Endothelial cell of umbilical vein (primary cell): ENCODE measurements at places on chromosomes 5 and 9.
A peak's percentile ranks its signal among the peaks of the same experiment; 100 is the strongest.

GRCh38 chr9:10875752-10876151 lies 262.9 kb upstream of the PTPRD start:
- peak; percentile 84 for DNase-seq

GRCh38 chr5:174283211-174284005 lies 237.9 kb downstream of the NSG2 start:
- DNase-seq = no peak

DNA sequence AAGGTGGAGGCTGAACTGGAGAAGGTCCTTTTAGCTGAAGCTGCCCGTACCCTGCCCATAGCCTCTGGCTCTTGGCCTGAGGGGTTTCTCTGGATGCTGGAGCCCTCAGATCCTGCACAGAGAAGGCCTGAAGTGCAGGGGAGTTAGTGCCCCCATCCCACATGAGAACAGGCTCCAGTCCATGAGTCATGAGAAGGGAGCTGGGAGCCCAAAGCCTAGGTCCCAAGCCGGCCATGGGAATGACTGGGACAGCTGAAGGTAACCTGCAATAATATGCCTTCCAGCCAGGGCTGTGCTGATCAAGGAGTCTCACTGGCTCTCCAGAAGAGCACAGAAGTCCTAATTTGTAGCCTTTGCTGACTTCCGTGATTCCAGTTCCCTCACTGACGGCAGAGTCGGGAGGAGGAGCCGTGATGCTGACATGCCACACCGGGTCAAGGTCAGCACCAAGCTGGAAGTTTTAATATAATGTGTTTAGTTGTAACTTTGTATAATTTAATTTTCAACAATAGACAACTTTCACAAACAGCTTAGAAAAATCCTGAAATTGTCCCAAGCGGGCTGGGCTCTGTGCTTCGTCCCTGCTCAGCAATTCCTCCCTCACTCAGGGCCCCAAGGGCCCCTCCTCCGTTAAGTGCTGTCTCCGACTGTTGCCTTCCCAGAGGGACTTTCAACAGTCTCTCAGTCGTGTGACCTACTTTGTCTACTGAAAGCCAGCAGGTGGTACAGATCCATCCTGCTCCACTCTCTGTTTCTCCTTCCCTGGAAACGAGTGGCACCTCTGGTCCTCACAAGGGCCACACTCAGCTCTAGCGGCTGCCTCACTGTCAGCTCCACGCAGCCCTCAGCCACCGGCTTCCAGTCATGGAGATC lies 387.8 kb downstream of the GADD45G start:
- no peak for DNase-seq

GRCh38 chr5:66788556-66788955 lies 192.4 kb downstream of the MAST4 start:
- no peak for DNase-seq

DNA sequence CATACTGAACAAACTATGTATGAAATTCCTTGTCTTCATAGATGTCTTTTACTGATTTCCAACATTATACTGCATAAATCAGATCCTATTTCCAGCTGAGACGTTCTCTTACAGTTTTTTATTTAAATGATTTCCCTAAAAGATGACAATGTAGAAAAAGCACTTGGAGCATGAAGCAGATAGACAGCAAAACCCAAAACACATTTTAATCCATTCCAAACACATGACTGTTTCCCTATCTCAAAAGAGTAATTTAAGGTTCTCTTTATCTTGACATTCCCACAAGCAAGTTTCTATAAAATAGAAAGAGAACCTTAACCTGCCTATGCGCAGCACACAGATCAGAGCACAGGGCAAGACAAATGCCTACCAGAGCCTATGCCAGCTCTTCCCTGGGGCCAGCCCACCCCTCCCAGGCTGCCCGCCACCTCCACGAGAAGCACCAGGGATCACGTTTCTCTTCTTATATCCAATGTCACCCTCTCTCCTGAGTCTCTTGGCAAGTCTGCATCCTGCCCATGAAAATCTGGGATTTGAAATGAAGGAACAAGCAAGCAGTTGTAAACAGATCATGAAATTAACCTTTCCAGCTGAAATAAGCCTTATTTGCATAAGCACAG lies 52.4 kb downstream of the RETREG1 start:
- DNase-seq = no peak

DNA sequence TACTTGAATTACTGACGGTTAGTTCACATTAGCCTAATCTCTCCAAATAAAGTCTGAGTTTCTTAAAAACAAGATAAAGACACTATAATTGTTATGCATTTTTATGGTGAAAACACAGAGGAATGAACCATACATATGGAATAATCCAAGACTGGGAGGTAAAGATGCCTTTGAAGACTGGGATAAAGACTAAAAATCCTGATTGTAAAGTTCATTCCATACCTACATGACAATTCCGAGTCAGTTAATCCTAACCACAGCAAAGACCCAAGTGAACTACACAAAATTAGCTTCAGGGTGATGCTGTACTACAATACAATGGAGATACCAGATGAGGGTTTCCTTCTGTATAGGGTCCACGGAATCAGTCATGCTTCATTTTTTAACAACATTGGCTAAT lies 6.3 kb downstream of the AP3B1 start:
- no peak for DNase-seq

- no peak for DNase-seq
Measured at GRCh38 chr9:34592895-34593601, 3.5 kb upstream of the CNTFR start.

DNA sequence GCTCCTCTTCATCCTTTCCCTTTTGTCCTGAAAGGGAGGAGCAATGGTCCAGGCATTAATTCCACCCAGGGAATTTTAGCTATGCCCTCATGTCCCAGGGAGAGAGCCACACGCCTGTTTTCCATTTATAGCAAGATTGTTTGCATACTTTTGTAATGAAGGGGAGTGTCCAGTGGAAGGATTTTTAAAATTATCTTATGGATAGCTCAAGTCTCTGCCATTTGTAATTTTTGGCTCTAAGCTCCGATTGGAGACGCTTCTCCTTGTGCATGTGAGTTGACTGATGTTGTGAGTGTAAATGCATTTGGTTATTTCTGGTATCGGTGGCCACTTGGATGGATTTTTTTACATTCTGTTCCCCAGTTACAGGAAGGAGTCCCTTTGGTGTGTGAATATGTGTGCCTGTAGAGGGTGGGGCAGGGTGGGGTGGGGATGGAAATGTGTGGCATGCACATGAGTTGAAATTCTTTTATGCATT lies 7.2 kb upstream of the RPL26L1 start:
- no peak for DNase-seq

DNA sequence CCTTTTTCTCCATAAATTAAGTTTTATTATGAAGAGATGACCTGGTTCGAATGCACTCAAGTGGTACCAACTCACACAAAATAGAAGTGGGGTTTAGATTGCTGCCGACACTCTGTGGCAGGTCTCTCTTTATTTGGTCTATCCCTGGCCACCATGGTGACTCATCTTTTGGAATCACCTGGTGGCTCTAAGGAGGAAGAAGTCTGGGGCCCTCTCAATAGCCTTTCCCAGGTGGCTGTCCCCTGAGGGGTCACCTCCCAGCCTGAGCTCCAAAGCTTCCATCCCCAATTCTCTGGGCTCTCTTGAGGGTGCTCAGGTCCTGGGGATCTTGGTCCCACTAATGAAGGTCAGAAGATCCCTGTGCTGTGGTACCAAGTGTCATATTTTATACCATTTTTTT lies 136.8 kb downstream of the MVB12B start:
- DNase-seq = no peak

DNA sequence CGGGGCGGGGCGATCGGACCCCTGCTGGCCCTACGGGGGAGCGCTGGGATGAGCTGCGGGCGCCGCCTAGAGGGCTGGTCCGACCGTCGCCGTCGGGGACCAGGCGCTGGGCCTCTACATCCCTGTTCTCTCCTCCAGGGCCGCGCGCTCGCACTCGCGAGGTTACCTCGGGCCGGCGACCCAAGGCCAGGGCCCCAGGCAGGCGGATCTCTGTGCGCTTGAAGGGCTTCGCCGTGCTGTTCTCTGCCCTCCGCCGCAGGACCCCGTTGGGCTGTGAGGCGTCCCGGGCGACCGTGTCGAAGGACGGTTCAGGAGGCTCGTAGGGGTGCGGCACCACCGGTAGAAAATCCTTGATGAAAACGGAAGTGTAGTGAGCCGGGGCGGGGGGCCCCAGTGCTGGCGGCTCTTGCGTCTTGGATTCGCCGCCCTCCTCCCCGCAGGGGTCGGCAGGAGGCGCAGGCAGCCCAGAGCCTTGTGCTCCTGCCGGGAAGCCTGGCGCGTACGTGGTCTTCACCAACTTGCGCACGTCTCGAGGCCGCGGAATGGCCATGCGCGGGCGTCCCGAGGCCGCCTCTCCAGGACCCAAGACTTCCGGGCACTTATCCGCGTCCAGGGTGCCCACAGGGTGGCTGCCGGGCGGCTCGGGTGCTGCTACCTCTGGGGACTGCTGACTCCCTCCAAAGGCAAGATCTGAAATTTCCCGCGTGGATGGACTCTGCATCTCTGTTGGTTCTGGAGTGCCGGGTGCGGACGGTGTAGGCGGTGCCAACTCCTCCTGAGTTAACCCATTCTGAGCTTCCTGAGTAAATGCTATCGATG lies 2.0 kb downstream of the PROB1 start:
- DNase-seq = peak; percentile 57

DNA sequence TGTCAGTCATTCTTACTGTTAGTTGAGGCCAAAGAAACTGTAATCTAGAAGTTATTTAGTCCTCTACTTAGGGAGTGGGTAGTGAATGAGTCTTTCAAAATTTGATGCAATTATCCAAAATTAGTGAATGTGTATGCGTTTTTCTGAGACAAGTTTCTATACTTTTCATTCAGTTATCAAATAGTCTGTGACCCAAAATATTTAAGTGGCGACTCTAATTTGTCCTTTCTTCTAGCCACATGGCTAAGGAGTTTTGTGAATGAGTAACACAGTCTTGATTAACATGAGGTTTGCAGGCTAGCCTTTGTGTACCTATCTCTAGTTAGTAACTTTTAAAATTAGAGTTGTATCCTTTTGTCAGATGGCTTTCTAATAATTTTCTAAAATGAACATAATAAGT lies 45.6 kb downstream of the COMMD10 start:
- no peak for DNase-seq

DNA sequence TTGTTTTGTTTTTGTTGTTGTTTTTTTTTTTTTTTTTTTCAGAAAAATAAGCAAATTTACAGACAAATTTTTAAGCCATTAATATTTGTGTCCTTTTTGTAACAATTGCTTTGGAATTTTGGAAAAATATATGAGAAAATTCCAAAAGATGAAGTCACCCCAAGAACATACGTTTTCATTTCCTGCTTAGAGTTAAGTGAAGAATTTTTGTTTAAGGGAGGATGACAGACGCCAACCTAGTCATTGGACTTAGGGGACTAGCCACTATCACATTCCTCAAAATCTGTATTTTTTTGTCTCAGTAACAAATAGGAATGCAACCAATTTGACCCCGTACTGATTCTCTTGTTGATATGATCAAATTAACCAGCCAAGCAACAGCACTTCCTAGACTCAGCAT lies 433.9 kb upstream of the SLC30A5 start:
- DNase-seq = no peak

GRCh38 chr5:95791751-95792150 lies 30.8 kb downstream of the GLRX start:
- no peak for DNase-seq

DNA sequence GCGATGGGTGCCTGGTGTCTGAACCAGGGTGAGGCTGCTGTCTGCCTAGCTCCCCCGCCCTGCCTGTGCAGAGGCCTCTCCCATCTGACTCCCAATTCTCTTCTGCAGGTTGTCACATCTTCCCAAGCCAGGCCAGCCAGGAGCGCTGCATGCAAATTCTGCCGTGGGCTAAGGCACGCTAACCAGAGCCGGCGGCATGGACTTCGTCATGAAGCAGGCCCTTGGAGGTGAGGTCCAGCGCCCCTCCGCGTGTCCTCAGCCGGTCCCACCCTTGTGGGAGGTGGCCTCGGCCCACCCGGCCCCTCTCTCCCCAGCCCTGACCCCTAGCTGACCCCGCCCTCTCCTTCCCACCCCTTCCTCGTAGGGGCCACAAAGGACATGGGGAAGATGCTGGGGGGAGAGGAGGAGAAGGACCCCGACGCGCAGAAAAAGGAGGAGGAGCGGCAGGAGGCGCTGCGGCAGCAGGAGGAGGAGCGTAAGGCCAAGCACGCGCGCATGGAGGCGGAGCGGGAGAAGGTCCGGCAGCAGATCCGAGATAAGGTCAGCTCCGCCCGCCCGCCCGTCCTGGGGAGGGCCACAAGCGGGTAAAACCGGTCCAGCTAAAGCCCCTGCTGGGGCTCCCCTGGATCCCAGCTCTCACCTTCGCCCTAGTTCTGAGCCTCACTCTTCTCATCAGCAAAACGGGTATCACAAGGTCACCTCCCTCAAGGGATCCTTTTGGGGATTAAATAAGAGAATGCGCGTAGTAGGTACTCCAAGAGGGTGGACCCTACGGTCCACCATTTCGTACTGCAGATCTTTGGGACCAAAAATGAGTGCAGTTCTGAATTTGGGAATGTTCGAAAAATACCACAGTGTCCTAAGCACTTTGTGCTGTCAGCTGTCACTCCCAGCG lies 7.4 kb downstream of the CPLX2 start:
- no peak for DNase-seq

GRCh38 chr9:34001298-34001697 lies 47.4 kb downstream of the UBAP2 start:
- DNase-seq = no peak

DNA sequence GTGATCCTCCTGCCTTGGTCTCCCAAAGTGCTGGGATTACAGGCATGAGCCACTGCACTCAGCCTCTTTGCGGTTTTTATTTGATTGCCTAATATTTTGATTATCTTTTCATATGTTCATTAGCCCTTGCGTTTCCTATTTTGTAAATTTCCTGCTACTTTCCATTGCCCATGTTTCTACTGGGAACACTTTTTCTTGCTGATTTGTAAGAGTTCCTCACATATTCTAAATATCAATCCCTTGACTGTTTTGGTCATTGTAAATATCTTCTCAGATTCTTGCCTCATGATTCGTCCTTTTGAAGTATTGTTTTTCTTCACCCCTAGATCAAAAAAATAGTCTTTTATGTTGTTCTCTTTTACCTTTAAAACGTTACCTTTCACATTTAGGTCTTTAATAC lies 37.9 kb upstream of the TTC1 start:
- no peak for DNase-seq

DNA sequence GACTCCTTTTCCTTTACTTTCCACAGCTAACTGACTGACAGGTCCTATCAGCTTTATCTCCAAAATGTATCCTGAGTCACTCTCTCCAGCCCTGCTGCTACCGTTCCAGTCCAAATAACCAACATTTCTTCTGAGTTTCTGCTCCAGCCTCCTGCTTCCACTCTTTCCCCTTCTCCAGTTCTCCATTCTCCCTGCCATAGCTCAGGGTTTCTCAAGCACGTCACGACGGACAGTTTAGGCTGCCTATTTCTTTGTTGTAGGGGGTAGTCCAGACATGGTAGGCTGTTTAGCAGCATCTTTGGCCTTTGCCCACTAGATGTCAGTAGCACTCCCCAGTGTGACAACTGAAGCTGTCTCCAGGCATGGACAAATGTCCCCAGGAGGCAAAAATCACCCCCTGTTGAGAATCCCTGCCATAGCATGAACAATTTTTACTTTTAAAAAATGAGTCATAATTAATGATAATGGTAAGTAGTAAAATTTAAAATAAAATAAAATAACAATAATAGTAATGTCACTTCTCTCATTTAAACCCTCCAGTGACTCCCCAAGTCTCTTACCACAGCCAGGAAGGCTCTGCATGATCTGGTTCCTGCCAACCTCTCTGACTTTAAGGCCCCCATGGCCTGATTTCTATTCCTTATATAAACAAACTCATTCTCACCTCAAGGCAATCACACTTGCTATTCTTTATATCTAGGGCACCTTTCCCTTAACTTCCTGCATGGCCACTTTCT lies 105.4 kb upstream of the FER start:
- DNase-seq = peak; percentile 82
